DMS79 (cell line): ENCODE measurements at places on chromosomes 6 and 20.

GRCh38 chr6:127486934-127487333 is 27.7 kb upstream of the KIAA0408 start:
- no peak for DNase-seq

- no peak for DNase-seq
Observed at GRCh38 chr20:39234520-39235095, 272.5 kb downstream of the DHX35 start.

DNA sequence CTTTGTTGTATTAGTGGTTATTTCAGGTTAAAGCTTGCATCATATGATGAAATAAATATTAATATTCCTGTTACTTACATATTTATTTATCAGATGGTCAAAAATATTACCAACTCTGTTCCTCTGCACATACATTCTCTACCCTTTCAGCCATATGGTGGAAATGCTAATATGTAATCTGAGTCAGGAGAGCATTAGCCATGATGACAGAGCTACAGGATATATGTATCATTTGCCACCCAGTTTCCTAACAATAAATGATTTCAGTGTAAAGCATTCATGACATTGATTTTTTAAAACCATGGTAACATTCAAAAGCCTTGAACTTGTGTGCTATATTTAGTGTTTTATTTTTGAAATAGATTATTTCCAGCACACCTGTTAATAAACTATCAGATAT is 16.6 kb downstream of the POPDC3 start:
- DNase-seq = no peak

- no peak for DNase-seq
Observed at GRCh38 chr6:91447530-91448254, 860.8 kb upstream of the MAP3K7 start.

- no peak for DNase-seq
Observed at GRCh38 chr6:92369309-92369708, 1050.0 kb downstream of the EPHA7 start.

- no peak for DNase-seq
Observed at GRCh38 chr6:15462717-15463525, 199.9 kb downstream of the DTNBP1 start.

DNA sequence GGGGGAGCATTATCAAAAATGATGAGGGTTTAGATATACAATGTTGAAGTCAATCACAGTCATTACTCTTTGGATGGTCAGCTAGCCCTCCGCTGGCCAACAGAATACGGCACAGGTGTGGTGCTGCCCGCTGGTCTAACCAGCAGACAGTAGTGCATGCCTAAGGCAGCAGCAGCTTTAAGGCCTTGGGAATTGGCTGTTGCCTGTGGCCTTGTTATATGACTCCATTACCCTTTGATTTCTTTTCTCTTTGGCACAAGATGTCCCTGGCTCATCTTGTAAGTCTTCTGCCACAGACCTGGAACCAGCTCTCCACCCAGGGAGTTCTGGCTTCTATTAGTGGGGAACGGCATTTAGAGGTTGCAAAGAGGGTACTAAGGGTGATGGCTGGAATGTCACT is 110.2 kb downstream of the WDR27 start:
- DNase-seq = no peak

- DNase-seq = no peak
Observed at GRCh38 chr6:42280966-42281533, 63.4 kb upstream of the MRPS10 start.

DNA sequence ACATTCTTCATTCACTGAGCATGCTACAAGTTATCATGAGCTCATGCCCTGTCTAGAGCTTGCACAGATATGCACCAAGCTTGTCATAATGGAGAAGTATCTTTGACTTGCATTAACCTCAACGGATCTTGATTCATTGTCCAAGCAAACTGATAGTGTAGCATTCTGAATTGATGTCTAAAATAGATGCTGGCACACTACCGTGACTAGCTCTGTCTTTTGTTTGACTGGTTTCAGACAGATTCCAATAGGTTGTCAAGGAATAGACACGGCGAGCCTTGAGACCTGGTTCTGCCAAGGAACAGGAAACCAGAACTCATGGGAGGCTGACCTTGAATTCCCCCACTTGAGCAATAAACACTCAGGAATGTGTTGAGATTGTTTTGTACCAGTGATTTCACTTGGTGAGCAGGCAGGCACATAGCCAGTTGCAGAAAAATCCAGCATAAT is 1153.1 kb upstream of the GJE1 start:
- no peak for DNase-seq

DNA sequence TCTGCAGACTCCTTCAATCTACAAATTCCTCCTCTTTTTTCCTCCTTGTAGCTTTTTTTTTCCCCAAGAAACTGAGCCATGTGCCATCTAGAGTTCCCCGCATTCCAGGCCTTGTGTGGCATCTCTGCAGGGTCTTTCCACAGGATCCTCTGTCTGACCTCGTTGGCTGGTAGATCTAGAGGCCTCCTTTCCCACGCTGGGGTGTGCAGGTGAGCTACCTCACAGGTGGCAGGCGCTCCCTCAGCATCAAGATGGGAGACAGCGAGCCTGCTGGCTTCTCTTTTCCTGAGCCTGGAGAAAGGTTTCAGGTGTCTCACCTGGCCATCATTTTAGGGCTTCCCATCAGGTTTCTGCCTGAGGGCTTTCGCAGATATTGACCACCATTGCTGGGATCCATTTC is 9.6 kb upstream of the NELFCD start:
- DNase-seq = no peak

DNA sequence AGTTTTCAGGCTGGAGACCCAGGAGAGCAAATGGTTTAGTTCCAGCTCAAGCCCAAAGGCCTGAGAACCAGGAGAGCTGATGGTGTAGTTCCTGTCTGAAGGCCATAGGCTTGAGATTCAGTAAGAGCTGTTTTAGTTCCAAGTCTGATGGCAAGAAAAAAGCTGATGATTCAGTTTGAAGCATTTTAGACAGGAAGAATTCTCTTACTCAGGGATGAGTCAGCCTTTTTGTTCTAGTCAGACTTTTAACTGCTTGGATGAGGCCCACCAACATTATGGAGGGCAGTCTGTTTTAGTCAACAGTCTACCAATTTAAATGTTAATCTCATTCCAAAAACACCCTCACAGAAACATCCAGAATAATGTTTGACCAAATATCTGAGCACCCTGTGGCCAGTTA is 2.5 kb downstream of the ZSCAN26 start:
- DNase-seq = no peak

DNA sequence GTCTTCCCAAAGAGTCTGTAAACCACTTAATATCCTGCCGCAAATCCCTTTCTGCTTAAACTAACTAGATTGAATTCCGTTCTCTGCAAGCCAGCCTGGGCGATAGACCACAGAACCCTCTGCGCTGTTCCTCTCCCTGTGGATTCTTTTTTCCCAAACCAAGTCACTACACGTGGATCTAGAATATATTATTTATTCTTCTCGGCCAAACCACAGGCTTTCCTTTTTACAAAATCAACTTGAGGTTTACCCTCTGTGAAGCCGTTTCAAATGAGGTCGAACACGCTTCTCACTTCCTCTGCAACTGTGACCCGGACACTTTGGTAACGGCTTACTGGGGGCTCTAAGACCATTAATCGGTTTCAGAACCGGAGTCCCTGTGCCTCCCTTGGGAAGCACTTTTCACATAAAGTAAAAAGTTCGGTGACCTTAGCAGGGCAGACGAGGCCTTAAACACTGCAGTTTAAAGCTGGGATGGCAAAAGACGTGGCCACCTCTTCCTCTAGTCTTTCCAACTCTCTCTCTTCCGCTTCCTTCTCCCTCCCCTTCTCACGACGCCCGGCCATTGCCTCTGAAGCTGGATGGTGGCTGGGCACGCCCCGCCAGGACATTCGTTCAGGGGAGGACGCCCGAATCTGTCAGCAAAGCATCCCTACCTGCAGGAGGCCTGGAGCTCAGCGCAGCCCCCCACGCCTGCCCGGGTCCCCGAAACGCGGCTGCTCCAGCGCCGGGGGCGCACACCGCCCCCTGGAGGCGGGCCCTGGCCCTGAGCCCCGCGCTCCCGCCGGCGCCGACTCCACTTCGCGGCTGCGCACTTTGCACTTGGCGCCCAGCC is 55.0 kb upstream of the FOXC1 start:
- DNase-seq = no peak

DNA sequence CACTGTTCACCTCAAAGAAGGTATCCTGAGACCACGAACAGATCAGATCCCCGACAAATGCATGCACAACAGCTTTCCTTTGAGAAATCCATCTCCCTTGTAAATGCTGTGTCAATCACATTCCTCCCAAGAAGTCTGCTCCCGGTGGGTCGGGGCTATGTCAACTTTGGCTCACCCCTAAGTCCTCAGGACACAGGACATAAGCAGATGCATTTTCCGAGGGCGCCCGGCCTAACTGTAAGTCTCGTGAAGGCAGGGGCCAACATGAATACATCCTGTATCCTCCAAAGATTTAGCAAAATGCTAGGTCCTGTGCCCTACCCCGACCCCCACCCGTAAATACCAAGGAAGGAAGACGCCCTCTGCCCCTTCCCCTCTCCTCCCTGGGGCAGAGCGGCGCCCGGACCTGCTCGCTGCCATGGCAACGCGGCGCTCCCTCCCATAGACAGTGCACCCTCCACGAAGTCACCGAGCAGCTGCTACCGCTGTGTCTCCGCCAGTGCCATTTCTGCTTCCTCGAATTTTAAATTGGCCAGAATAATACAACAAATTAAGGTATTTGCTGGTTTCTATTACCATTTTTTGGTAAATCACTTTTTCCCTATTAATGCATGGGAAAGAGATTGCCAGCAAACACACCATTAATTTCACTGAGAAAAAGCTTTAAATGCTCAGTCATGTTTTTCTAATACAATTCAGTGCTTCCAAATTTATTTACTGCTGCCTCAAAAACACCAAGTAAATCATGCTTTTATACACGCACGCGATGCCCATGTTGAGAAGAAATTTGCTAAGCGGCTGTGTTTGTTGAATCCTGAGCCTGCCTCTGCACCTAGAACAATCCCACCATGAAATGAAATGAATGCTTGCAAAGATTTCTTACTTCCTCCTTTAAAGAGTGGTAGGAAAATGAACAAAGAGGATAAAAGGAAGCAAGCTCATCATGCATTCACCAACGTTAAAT is 100.6 kb downstream of the PCSK2 start:
- no peak for DNase-seq

GRCh38 chr20:17636523-17637412 is 45.3 kb downstream of the RRBP1 start:
- no peak for DNase-seq

- no peak for DNase-seq
Observed at GRCh38 chr20:22583773-22584521, 425 bp downstream of the FOXA2 start.

DNA sequence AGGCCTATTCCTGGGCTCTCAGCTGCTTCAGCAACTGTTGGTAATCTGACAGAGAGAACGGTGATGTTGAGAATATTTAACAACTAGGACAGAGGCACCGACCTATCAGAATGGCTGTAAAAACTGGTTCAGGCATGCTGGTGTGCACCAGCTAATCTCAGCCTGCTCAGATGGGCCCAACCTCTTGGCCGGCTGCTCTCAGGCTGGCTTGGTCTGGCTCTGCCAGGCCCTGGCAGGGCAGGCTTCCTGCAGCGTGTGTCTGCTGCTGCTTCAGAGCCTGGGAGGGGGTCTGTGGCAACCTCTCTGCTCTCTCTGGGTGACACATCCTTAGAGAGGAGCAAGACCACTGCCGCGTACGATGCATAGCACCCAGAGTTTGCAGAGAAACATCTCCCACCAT is 4.8 kb downstream of the SLC2A12 start:
- no peak for DNase-seq

GRCh38 chr20:10179574-10180298 is 38.9 kb upstream of the SNAP25 start:
- no peak for DNase-seq

DNA sequence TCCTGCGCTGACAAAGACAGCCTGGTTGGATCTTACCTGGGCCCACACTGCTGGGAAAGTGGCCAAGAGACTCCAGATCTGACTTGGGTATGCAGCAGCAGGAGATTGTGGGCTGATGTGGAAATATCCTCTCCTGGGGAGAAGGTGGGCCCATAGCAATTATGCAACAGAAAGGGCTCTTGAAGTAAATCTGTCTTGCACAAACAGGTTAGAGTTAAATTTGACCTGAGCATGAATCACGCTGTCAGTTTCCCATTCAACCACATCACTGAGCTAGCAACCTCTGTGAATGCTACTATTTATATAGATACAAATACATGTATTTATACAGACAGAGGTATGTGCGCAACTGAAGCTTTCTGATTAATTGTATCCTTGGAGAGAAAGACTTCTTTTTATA is 28.3 kb upstream of the PDYN start:
- no peak for DNase-seq

GRCh38 chr6:150189122-150189521 is 46.3 kb downstream of the PPP1R14C start:
- no peak for DNase-seq

- no peak for DNase-seq
Observed at GRCh38 chr6:105211831-105212230, 32.0 kb upstream of the POPDC3 start.

DNA sequence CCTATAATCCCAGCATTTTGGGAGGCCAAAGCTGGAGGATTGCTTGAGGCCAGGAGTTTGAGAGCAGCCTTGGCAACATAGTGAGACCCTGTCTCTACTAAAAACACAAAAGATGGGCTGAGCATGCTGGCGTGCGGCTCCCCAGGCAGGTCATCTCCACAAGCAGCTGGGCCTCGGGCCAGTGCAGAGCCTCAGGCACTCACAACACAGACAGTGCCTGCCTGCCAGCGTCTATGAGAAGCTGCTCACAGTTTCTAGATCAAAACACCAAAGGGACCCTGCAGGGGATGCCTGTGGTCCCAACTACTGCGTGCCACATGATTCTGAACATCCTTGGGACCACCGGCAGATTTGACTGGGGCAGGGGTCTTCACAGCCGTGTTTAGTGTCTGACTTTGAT is 59.4 kb downstream of the GINS1 start:
- no peak for DNase-seq

- no peak for DNase-seq
Observed at GRCh38 chr20:25195962-25196785, 662 bp downstream of the ENTPD6 start.

DNA sequence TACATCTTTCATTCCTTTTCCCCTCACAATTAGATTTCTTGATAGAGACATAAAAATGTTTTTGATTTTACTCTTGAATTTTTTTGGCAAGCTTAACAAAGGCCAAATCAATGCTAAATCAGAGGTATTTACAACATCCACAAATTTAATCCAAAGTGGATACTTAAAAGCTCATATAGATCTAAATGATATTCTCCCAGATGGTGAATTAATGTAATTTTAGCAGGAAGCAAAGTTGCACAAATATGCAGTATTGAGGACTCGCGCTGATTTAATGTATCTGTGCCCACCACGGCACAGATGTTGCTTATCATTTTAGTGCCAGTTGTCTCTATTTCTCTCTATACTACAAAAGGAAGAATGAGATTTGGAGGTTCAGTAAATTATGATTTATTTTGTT is 167.4 kb downstream of the COL19A1 start:
- DNase-seq = no peak

DNA sequence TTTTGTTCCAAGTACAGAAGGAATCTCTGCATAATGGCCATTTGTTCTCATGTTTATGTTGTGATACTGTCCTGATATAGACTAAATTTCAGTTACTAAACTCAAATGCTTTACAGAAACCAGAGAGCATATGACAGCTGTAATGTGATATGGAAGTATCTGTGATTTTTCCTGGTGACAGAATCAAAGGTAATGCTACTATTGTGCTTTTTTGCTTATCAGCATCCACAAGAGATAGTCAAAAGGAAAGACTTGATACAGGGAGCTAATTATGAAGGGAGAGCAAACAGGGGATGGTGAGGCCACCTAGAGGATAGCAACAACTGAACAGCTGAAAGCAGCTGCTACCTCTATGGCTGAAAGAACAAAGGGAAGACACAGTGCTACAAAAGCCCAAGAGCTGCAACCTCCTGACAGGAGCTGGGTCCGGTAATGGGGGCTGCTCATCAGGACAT is 181.4 kb downstream of the PHF3 start:
- DNase-seq = no peak

GRCh38 chr6:41422161-41422560 is 86.8 kb downstream of the NCR2 start:
- peak; percentile 48 for DNase-seq
